ENCODE measurements at places on chromosomes 3 and 15.

DNA sequence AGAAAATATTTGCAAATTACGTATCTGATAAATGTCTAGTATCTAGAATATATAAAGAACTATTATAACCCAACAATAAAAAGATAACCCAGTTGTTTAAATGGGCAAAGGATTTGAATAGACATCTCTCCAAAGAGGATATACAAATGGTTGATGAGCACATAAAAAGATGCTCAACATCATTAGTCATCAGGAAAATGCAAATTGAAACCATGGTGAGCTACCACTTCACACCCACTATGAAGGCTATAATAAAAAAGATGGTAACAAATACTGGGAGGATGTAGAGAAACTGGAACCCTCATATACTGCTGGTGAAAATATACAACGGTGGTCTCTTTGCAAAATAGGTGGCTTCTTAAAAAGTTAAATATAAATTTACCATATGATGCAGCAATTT is 28.0 kb downstream of the RAD51 start:
- DNase-seq, result no peak

GRCh38 chr15:92584105-92584504 is 71.5 kb downstream of the FAM174B start:
- DNase-seq, result no peak

- no peak for DNase-seq
Measured at GRCh38 chr3:196127308-196128040, 45.6 kb upstream of the TFRC start.

DNA sequence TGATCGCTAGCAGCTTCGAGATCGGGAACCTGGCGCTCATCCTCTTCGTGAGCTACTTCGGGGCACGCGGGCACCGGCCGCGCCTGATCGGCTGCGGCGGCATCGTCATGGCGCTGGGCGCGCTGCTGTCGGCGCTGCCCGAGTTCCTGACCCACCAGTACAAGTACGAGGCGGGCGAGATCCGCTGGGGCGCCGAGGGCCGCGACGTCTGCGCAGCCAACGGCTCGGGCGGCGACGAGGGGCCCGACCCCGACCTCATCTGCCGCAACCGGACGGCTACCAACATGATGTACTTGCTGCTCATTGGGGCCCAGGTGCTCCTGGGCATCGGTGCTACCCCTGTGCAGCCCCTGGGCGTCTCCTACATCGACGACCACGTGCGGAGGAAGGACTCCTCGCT is 62.5 kb downstream of the SLCO3A1 start:
- DNase-seq, result peak; percentile 51

DNA sequence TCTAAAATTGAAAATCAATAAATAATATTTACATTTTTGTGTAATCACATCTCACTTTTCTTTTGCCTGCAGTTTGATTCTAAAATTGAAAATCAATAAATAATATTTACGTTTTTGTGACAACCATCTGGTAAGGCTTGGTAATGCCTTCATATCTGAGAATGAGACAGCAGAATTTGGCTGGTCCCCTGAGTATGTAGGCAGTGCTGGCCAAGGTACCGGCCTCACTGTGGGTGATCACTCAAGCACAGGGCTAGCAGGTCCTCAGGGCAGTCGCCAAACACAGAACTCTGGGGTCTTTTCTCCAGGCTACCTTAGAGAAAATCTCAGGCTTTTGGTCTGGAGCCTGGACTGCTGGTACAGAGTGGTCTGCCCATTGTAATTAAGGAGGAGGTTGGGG is 26.2 kb downstream of the RTP3 start:
- no peak for DNase-seq

- DNase-seq, result peak; percentile 15
Measured at GRCh38 chr3:34185301-34185700, 386.9 kb downstream of the PDCD6IP start.

DNA sequence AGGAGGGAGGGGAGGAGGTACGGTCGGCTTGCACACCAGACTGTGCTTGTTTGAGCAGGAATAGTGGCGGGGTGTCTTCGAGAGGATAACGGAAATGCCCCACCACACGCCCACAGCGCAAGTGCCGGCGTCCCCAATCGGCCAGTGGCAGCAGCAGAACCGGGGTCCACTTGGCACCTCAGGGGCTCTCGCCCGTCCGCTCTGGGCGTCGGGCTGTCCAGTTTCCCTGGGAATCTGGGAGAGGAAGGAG is 53.7 kb downstream of the CCDC54 start:
- peak; percentile 33 for DNase-seq

DNA sequence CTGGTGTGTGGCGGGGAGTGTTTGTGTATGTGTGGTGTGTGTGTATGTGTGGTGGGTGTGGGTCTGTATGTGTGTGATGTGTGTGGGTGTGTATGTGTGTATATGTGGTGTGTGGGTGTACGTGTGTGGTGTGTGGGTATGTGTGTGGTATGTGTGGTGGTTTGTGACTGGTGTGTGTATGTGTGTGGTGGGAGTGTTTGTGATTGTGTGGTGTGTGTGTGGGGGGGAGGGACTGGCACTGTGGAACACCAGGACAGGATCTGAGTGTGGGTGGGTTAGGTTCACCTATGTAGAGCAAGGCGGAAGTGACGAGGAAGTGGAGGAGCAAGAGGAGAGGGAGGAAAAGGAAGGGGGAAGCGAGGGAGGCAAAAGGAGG is 510.8 kb downstream of the SHQ1 start:
- DNase-seq, result no peak

GRCh38 chr15:64865126-64865997 is 23.6 kb downstream of the PLEKHO2 start:
- DNase-seq, result no peak

DNA sequence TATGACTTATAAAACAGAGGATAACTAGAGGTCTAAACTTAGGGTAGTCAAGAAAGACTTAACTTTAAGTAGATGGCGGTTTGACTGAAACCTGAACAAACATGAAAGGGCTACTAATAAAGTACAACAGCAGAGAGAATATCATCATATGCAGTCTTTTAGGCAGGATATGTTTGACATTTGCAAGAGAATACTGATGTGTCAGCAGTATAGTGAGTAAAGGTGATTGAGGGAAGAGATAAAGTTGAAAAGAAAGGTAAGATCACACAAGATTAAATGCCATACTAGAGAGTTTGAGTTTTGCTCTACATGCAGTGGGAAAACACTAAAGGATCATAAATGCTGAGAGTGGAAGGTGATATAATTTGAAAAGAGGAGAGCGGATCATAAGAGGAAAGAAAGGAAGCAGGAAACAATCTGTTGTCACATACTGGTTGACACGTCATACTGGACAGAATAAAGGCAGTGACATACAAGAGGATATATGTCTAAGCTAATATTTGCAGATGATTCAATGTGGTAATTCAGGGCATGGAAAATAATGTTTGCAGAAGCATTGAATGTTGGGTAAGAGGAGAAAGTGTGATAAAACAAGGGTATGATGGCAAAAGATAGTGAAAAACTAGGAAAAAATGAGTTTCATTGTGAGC is 223.0 kb downstream of the EPHA6 start:
- no peak for DNase-seq

- no peak for DNase-seq
Measured at GRCh38 chr3:178042376-178042775, 493.9 kb upstream of the KCNMB2 start.

GRCh38 chr15:73127302-73127936 is 75.2 kb downstream of the NEO1 start:
- peak; percentile 9 for DNase-seq

GRCh38 chr15:73922186-73923151 is 3.8 kb upstream of the LOXL1 start:
- DNase-seq, result peak; percentile 64

DNA sequence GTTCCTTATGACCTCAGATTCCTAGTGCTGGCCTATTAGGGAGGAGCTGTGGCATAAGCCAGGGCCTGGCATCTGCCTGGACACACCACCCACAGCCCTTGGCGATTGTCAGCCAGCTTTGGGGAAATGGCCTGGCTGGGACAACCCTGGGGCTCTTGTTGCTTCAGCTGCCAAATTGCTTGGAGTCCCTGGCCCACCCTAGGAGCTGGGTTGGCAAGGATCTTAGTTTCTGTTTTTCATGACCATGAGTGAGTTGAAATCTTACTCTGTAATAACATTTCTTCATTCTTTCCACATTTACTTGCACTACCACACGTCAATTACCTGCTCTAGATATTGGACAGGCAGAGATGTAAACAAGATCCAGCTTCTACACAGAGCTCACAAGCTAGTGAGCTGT is 1.9 kb upstream of the MYZAP start:
- DNase-seq, result no peak

DNA sequence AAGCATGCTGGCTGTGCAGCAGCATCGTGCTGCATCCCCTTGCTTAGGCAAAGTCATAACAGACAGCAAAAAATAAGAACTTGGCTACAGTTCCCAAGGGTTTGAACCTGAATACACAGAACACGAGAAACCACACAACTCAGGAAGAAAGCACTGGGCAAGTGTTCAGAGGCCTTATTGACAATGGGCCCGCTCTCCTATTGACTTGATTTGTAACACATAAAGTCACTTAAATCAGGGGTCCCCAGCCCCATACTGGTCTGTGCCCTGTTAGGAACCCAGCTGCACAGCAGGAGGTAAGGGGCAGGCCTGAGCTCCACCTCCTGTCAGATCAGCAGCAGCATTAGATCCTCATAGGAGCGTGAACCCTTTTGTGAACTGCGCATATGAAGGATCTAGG is 145.1 kb downstream of the LSAMP start:
- no peak for DNase-seq

DNA sequence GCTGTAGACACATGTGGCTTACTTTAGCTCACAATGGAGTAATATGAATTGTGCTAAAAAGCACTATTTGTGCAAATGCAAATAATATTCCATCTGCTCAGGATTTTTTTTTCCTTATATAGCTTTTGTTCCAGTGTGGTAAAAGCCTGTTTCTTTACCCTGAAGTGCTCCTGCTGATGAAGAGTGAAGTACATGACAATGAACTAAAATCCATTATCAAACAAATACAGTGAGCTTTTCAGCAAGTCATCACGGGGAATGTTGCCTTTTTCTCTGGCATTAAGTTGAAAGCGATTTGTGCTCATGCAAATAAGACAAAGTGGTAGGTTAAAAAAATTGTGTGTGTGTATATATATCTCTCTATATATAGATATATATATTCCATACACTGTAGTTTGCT is 28.6 kb upstream of the CCDC39 start:
- peak; percentile 44 for DNase-seq

GRCh38 chr3:181921220-181921619 is 209.5 kb downstream of the SOX2 start:
- DNase-seq, result no peak

- DNase-seq, result peak; percentile 1
Measured at GRCh38 chr3:129343643-129344360, 65.1 kb downstream of the HMCES start.

- no peak for DNase-seq
Measured at GRCh38 chr3:45552794-45553371, 41.7 kb upstream of the LIMD1 start.

GRCh38 chr3:68206524-68207117 is 552.2 kb upstream of the SUCLG2 start:
- DNase-seq, result no peak

DNA sequence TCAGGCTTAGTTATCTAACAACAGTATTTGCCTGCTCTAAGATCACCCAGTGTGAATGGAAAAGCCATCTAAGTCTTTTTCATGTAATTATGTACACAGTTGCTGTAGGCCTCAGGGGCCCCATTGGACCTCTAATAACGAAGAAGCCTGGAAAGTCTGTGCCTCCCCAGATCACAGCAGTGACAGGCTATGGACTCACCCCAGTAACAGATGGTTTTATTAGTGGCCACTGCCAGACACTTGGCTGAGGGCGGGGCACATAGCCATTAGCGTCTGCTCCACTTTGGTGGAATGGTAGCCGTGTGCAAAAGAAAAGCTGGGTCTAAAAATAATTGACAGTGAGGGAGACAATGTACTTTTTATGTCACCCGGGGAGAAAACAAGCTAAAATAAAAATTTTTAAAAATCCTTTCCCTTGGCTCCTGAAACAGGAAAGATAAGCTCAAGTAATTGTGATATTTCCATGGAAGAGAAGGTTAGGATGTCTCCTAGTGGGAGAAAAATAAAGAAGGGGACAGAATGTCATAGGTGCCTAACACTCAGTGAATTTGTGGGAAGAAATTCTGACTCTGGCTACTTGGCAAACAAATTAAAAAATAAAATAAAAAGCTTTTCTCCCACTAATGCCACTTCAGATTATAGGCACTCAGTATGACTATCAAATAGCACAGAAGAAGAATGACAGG is 44.3 kb upstream of the ZNF385D start:
- no peak for DNase-seq

DNA sequence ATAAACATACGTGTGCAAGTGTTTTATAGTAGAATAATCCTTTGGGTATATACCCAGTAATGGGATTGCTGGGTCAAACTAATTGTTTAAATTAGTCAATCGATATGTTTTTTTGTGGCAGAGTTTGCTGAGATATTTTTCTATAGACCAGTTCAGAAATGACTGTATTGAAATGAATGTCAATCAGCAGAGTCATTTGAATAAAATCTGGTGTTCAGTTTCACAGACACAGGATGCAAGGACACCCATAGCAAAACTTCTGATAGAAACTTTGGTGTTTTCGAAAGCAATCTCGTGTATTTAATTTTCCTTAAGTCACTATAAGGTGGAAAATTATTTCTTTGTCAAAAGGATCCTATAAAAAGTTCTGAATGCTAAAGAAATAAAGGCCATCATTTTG is 434.4 kb downstream of the RAP2B start:
- no peak for DNase-seq

DNA sequence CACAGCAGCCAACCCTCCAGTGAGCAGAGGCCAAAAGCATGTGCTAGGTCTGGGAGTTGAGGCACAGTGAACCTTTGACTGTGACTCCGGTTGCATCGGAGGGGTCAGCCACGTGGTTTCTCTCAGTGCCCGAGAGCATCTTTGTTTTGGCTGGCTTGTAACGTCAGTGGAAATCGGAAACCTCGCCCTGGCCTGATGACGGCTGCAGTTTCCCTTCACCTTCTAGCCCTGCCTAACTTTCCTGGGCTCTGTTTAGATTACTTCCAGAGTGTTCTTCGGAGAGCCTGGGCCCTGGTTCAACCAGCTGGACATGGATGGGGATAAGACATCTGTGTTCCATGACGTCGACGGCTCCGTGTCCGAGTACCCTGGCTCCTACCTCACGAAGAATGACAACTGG is 56.6 kb downstream of the MESD start:
- no peak for DNase-seq

- DNase-seq, result no peak
Measured at GRCh38 chr3:139230391-139230790, 113.4 kb upstream of the MRPS22 start.

GRCh38 chr15:69668039-69668705 is 215.6 kb downstream of the RPLP1 start:
- peak; percentile 11 for DNase-seq

DNA sequence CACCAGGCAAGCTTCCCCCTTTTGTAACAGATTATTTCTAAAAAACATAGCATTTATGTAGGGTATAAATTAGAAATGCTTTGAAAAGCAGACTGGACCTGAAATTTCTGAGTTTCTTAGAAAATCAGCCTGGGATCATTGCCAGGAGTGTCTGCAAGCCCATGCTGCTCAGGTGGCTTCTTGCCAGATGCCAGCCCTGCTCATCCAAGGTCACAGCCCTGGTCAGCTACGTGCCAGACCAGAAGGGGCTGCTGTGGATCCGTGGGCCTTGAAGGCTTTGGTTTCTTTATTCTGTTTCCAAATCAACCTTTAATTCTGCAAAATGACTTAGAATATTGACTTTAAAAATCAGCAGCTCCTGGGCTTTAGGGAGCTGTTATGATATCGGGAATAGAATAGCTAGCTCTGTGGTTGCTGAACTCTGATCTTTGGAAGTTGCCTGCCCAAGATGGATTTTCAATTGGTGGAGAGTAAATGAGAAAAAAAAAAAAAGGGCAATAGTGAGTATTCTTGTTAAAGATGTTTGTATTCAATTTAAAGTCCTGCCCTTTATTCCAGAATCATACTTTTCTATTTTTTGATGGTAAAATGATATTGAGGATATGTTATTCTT is 370.1 kb upstream of the ONECUT1 start:
- DNase-seq, result no peak

Data from NCI-H345 (cell line).